Esophagus squamous epithelium (tissue), 5 donors: ENCODE measurements at places on chromosomes 5 and 9.

DNA sequence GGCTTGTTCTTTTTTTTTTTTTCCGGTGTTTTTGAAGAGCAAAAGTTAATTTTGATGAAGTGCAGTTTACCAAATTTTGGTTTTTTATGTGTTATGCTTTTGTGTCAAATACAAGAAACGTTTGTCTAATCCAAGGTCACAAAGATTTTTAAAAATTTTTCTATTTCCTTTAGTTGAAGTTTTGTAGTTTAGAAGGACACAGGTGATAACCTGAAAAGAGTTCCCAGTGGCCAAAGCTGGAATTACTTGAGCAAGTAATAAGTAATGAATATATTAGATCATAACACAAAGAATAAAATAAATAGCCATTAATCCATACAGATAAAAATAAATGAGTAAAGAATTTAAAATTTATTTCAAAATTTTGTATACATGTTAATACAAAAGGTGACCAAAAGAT is 71.5 kb downstream of the FCHO2 start:
- DNase-seq, result no peak

DNA sequence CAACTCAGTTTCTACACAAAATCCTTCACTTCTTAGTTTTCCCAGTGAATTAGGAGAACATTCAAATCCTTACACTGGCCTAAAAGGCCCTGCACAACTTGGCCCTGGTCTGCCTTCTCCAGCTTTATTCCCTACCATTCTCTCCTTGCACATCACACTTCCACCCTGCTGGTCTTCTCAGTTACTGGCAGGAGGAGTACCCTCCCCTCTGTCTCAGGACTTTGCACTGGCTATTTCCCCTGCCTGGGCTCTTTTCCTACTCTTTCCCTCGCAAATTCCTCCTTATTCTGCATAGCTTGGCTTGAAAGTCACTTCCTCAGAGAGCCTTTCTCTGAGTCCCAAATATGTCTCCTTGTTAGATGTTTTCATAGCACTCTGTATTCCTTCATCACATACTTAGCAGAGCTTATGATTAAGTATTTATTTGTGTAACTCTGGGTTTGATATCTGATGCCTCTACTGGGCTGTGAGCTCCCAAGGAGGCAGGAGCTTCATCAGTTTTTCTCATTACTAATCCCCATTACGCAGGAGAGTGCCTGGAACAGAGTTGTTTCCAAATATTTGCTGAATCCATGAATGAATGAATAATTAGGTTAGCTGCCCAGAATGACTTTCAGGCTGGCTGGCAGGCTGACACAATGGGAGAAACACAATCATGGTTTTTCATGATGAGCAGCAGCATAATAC is 159.8 kb upstream of the KLF9 start:
- DNase-seq, result no peak

DNA sequence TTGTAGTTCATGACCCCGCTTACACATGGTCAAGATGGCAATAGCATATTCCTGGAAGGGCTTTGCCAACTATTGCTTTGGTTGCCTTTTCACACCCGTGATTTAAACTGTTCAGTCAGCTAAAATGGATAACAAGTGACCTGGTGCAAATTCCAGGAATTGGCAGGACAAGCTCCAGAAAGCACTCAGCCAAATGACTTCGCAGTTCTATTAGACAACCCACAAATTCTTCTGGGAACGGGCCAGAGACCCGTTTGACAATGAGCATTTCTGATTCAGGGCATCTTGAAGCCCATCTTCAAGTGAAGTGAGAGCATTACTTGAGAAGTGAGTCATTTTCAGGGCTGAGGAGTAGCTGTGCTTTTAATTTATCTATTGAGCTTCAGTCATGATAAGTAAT is 165.0 kb downstream of the DROSHA start:
- DNase-seq, result no peak

GRCh38 chr9:88725300-88726019 is 190.5 kb downstream of the NXNL2 start:
- DNase-seq, result no peak

DNA sequence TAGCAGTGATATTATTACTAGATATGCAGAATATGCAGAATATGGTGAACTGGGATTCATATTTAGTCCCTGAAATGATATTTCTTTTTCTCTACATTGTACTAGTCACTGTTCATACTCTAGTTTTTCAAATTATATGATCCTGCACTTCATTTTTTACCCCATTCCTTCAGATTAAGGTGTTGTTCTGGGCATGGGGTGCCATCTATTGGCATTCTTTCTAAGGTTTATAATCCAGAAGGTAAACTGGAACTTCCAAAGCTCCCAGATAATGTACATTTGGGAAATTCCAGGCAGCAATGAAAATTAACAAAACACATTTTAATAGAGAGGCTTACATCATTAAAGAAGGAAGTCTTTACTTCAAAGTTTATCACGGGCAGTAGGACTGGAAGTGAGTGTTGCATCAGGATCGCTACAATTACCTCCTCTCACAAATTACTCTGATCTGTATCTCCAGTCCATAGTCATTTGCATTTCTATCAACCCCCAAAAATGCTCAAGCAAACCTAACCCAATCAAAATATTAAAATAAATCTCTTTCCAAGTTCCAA is 12.5 kb downstream of the RFX3 start:
- DNase-seq, result no peak

DNA sequence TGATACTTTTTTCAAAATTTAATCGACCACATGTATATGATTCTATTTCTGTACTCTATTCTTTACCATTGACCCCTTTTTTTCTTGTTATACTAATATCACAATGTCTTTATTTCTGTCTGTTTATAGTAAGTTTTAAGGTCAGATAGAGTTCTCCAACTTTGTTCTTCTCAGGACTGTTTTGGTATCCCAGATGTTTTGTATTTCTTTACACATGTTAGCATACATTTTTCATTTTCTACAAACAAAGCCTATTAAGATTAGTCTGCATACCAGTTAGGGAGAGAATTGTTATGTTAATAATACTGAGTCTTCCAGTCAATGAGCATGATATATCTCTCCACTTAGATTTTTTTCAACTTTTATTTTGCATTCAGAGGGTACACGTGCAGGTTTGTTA is 8.2 kb upstream of the CAMK4 start:
- no peak for DNase-seq

DNA sequence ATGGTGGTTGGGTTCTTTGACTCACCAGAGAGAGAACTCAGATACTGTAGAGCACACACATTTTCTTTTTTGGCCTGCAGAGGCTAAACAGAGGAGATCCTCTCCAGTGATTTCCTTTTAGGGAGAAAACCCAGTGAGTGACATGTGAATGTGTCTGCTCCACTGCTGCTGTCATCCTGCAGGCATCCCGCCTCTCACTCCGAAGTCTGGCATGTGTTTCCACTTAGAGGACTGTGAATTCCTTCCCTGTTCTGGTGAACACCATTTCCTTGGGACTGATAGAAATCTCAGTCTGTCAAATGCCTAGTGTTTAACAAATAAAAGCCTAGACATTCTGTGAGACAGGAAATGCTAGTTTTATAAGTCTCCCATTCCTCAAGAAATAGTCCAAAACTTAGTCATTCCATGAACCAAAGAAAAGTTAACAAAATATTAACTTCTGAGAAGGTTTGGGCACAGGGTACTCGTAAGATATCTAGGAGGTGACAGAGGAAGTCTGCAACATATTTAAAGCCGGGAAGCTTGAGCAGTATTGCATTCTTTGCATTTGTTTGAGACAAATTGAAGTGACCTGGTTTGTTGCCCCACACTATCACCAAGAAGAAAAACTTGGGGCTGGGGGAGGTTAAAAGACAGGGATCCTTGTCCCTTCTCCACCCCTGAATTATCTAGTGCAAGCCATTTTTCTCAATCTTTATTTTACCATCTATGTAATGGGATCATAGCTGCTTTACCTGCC is 74.9 kb upstream of the NIPAL4 start:
- DNase-seq, result no peak

- no peak for DNase-seq
These were observed 37.4 kb downstream of the RAD50 start for GRCh38 chr5:132594170-132594569.

DNA sequence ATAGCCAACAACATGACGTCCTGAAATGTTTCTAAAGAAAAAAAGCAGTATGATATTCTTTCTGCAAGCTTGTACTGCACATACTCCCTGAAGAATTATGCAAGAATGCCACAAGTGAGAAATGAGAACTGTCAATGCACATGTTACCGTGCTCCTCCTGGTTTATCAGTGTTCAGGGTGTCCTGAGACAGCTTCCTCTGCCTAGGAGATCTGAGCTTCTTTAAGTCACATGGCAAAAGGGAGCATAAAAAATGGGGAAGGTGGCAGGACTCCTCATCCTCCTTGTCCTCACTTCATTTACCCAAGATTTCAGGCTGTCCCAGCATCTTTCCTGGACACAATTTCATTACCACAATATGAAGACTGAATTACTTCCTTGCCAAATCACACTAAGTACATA is 238.2 kb downstream of the GLIS3 start:
- DNase-seq, result no peak

GRCh38 chr5:32928761-32929160 is 217.6 kb downstream of the NPR3 start:
- no peak for DNase-seq

GRCh38 chr5:116650544-116650943 is 75.9 kb upstream of the SEMA6A start:
- no peak for DNase-seq

GRCh38 chr9:90022474-90022873 is 417.7 kb downstream of the GADD45G start:
- no peak for DNase-seq
